ENCODE measurements at places on chromosomes 1 and 21.

DNA sequence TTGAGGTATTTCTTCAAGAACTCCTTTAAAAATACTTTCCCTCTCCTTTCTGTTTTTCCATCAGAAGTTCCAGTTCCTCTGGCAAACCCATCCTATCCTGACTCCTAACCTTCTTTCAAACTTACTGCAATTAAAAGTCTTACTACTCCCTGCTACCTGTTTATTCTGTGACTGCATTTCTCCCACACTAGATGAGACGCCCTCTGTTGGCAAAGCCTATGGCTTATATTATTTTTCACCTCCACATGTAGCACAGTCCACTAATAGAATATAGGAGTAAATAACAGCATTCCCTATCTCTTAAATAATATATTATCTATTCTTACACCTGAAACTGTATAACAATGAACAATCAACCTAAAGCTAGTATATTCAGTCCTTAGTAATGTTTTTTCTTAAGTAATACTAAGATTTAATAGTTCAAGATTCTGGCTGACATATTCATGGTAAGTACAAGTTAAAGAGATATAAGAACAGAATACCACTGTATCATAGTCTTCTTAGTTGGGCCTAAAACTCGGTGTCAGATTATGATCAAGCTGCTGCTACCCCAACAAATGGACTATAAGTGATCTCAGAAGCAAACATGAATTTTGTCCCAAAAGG lies 54.8 kb downstream of the RAB3GAP2 start:
- DNase-seq, result no peak

DNA sequence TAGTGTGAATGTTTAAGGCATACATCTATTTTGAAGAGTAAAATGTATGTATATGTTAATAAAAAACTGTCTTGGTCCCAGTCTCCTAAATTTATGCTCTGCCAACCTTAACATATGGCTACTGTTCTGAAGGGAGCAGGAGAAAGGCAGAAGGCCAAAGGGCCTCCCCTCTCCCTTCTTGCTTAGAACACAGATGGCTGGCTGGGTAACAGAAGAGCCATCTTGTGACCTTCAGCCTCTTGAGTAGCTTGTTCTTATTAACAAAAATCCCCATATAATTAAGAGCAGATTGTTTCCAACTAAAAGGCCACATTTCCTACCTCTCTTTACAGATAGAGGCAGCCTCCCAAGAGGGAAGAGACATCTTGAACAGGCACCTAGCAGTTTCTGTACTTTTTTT lies 36.1 kb downstream of the EPB41 start:
- no peak for DNase-seq

DNA sequence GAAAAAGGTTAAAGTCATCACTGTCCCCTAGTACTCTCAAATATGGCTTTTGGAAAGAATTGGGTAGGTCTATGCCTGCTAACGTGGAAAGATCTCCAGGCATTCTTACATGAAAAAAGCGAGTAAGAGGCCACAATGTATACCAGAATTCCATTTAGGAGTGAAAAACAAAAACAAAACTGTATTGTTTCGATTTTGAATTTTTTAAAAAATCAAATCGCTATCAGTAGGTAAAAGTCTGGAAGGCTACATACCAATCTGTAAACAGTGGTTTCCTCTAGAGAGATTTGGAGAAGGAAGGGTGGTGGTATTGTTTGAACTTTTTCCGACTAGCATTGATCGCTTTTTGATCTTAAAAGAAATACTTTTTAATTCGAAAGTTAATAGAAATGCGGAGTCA lies 55.9 kb downstream of the RRAGC start:
- no peak for DNase-seq

- no peak for DNase-seq
Measured at GRCh38 chr1:87134061-87134460, 194.6 kb upstream of the LMO4 start.

- DNase-seq, result peak; percentile 62
Measured at GRCh38 chr21:35575280-35575915, 484.9 kb downstream of the SETD4 start.

DNA sequence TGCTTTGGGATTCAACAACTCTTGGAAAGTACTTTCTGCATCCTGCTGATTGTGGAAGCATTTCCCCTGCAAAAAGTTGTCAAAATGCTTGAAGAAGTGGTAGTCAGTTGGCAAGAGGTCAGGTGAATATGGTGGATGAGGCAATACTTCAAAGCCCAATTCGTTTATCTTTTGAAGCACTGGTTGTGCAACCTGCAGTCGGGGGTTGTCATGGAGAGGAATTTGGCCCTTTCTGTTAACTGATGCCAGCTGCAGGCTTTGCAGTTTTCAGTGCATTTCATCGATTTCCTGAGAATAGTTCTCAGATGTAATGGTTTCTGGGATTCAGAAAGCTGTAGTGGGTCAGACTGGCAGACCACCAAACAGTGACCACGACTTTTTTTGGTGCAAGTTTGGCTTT lies 47.6 kb upstream of the GJA5 start:
- no peak for DNase-seq

DNA sequence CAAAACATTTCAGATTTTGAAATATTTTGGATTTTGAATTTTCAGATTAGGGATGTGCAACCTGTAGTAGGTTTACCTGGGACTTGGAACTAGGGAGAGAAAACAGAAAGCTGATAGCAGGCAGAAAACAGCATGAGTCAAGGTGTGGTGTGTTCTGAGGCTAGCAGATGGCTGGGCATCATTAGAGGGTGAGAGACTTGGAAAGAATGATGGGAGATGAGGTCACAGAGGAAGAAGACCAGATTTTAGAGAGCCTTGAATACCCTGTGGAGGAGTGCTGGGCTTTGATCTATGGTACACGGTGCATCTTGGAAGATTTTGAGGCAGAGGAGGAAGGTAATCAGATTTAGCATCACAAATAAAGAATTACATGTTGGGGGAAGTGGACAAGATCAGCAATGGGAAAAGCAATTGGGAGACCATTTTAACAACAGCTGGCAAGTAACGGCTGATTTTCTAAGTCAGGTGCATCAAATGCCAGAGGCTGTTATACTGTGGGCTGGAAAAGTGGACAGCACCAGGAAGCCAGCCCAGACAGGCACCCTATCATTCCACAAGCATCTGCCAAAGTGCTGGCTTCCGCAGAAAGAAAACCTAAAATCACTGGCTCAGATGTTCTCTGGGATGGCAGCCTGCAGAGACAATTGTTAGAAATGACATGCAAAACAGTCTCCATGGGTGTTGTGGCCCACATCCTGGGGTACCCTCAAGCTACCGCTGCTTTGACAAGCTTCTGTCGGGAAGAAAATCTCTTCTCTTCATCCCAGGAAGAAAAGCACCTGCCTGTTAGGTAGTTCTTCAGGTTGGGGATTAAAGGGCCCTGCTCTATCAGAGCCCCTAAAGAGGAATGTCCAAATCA lies 30.9 kb upstream of the CAMK1G start:
- DNase-seq, result no peak

DNA sequence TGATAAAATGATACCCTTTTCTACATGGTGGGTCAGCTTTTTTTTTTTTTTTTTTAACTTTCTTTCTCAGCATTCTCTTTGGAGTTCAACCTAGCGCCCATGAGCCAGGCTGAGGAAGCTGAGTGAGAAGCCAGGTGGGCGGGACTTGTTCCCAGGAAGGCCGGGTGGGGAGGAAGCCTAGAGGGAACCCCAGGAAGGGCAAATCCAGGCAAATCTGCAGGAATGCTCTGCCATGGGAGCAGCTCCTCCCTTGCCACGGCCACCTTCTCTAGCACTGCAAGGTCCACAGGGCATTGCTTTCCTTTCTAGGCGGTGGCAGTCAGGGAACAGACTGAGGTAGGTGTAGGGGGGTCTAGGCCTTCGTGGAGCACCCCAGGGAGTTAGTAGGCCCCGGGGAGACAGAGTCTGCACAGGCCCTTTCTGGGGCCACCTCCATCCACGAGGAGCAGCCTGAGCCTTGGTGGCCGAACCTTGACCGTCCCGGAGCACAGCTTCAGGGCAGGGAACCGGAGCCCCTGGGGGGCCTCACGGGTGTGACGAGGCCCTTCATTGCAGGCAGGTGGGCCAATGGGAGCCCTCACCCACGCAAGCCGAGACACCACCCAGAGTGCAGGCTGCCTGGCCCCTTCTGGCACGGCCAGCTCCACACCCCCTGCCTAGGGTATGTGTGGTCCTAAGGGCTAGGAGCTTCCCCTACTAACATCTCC lies 18.2 kb upstream of the CCDC27 start:
- DNase-seq, result no peak

DNA sequence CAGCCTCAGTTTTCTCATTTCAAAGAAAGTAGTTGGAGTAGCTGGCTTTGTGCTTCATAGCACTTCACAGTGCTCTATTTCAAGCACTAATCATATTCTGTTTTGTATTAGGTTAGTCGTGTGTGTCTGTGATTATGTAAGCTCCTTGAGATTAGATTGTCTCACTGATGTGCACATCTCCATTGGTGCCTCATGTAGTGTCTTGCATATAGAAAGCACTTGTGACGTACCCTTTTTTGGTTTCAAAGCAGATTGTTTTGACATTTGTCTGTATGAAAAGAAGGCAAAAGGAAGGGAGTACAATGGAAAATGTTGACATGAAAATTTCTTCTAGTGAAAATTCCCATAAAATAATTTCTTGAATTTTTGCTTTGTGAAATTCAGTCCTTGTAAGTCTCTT lies 13.9 kb downstream of the BTBD8 start:
- DNase-seq, result no peak

GRCh38 chr1:53080769-53081168 lies 18.8 kb downstream of the PODN start:
- no peak for DNase-seq

DNA sequence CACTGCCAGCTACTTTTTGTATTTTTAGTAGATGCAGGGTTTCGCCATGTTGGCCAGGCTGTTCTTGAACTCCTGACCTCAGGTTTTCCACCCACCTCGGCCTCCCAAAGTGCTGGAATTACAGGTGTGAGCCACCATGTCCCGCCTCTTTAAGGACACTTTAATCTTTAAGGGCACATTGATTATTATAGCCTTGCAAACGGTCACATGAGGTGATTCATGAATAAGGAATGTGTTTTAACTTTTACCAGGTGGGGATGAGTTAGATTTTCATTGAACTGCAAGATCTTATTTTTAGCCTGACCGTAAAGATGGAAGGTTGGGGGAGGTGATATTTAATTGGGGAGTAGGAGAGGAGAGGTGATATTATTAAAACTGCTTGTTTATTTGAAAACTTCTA lies 61.9 kb downstream of the TBCE start:
- no peak for DNase-seq

DNA sequence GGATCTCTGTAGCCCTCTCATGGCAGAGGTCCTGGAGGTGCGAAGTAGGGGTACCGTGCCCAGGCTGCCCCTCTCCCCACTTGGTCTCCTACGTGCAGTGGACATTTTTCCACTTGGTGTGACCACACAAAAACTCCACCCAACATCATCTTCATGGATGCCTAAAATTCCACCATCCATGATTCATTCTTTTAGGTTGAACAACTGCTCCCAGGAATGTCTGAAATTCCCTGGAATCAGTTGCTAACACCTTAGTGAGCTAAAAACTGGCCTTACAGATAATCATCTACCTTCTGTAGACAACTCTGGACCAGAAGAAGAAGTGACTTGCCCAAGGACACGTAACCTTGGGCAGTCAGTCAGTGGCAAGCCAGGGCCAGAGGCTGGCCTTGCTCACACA lies 32.1 kb upstream of the CLIC4 start:
- peak; percentile 62 for DNase-seq

DNA sequence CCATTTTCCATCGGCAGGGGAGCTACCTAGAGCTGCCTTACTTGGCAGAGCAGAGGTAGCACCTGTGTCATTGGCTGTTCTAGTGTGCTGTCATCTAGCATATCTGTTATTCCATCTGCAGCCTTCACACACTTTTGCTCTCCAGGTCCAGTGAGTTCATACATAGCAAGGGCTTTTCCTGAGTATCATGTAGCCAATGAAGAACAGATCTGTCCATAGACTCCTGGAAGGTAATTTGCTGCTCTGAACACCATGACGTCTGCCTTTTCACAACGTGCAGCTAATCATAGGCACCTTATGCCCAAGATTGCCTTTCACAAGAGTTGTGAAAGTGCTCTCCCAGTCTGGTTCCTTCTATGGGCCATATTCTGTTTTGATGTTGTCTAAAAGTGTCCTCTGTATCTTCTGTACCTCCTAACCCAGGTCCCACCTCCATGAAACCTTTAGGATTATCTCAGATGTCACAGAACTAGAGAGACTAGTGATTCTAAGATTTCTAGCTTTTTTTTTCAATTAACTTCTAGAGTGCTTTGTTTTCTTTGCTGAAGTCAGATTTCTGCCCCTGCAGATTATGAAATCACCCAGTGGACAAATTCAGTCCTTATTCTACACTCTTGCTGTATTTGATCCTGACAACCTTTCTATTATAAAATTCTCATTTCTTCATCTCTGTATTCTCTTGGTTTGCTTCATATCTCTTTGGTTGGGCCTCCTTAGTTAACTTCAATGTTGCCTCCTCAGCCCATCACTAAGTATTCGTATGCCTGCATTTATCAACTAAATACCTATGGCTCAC lies 134.8 kb downstream of the PBX1 start:
- DNase-seq, result no peak

DNA sequence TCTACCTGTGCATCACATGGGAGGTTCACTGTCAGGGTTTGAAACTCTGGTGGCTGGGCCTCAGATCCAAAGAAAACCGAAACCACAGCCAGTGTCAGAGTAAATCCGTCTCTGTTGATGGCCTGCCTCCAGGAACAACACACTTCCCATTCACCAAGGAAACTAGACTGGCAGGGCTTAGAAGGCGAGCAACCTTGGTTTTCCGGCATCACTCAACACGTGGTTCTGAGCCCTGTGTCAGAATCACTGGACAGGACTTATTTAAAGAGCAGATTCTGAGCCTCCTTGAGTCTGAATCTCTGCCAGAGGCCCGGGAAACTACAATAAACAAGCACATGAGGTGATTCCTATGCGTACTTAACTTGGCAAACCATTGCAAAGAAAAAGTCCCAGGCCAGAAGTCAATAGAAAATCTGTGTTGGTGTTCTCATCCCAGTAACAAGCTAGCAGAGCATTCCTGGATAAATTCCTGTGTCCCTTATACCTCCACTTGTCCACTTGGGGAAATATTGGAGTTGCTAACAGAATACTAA lies 70.0 kb downstream of the KCTD3 start:
- peak; percentile 66 for DNase-seq

DNA sequence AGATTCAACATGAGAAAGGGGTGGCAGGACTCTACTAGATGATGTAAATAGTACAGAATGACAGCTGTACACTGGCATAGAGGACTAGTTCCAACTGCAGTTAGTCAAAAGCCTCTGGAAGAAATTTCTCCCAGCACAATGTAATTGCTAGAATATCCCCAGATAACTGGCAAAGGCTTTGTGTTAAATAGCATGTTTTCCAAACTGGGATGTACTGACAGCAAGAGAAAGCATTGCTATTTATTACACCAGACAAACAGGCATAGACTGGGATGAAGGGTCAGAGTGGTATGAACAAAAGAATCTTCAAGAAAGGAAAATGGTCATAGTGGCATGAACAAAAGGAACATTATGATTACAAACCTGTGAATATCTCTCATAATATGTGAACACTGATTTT lies 115.9 kb upstream of the CXADR start:
- DNase-seq, result no peak

- no peak for DNase-seq
Measured at GRCh38 chr21:33619726-33620125, 21.8 kb downstream of the CRYZL1 start.

Measured in AG08395 (cell line).